Activated CD4-positive, alpha-beta T cell treated with anti-CD3 and anti-CD28 coated beads, Interleukin-2, amount 50 U/mL, for 48 hours (primary cell): ENCODE measurements at places on chromosomes 4 and X.
A peak's percentile ranks its signal among the peaks of the same experiment; 100 is the strongest.

DNA sequence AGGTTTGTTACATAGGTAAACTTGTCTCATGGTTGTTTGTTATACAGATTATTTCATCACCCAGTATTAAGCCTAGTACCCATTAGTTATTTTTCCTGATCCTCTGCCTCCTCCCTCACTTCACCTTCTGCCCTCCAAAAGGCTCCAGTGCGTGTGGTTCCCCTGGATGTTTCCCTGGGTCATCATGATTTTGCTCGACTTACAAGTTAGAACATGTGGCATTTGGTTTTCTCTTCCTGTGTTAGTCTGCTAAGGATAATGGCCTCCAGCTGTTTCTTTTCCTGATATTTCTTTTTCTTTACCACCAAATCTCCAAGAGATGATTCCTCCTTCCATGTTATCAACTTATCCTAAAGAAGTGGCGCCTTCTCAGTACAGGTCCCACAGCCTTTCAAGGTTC is 543.1 kb upstream of the ADGRL3 start:
- DNase-seq, result no peak

- peak; percentile 47 for DNase-seq
Observed at GRCh38 chr4:102585329-102585728, 84.2 kb downstream of the NFKB1 start.

DNA sequence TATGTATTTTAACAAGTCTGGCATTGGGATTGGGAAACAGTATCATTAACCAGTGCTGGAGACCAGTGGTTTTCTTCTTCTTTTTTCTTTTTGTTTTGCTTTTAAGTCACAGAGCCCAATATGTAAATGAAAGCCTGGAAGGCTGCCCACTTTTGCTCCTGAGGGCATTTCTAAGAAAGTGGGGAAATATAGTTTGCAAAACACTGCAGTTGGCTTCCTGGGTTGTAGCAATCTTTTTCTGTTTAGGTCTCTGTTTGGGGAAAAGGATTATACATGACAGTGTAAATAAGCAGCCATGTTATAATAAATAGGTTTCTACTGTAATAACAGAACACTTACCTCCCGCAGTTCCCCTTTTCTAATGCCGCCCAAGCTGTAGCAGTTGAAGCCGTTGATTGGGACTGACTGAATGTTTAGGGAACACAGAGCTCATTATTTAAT is 105.5 kb downstream of the TMEM164 start:
- DNase-seq, result no peak

DNA sequence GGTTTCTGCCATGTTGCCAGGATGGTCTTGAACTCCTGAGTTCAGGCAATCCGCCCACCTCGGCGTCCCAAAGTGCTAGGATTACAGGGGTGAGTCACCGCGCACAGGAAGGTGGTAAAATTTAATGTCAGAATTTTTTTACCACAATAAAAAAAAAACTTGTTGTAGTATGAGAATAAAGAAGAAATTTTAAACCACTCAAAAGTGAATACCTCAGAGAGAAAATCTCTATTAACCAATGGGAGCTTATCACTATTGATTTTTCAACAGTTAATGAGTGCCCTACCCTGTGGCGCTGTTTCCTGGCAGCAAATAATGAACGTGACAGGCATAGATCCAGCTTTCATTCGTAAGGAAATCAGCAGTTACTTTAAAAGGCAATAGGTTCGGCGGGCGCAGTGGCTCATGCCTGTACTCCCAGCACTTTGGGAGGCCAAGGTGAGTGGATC is 32.7 kb upstream of the SLC25A4 start:
- DNase-seq, result no peak

DNA sequence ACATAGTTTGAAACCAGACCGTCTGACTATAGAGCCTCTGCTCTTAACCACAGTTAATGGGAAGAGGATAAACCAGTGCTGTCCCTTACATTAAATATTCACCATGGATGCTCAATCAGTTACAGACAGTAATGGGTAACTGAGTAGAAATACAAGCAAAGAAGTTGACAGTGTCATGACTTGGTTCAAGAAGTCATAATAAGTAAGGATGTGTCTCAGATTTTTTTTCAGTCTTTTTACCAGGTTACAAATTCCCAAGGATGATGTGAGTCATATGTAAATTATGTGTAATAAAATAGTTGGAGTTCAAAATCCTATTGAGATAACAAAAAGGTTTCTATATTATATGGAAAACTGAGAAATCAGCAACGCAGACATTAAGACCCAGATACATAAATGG is 31.1 kb downstream of the ZCCHC4 start:
- DNase-seq, result no peak

DNA sequence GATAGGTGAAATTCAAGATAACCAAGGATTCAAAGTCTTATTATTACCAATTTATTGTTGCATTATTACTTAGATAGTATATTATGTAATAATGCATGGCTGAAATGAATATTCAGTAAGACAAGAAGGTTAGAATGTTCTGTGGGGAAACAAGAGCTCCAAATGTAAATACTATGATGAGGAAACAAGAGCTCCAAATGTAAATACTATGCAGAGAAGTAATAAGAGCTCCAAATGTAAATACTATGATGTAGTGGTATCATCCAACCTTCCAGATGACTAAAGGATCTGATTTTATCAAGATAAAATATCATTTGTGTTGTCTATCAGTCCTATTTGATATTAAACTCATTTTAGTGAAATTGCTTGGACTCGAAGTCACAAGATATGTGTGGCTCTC is 82.2 kb upstream of the PCDH18 start:
- no peak for DNase-seq

DNA sequence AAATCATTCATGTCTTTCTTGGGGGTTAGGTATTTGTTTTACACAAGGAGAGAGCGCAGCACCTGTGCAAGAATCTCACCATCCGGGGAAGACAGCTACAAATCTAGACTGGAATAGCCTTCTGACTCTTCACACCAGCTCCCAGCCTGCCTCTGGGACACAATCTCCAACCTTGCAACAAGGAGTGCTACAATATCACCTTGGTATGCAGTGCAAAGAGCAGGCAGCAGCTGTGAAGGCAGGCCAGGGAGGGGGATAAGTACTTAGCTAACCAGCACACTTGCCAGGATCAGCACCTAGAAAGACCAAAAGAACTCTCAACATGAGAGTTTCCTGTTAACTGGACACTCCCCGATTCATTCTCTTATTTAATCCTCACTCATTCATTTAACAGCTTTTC is 235.3 kb downstream of the AR start:
- no peak for DNase-seq
